Head of caudate nucleus (tissue), 42 donors: ENCODE measurements at places on chromosomes 6 and 20.
A peak's percentile ranks its signal among the peaks of the same experiment; 100 is the strongest.

GRCh38 chr6:137102851-137103492, 58.2 kb upstream of the IL20RA start:
- DNase-seq: no peak

- no peak for DNase-seq
Measured at GRCh38 chr6:107977283-107977682, 19.3 kb upstream of the SEC63 start.

DNA sequence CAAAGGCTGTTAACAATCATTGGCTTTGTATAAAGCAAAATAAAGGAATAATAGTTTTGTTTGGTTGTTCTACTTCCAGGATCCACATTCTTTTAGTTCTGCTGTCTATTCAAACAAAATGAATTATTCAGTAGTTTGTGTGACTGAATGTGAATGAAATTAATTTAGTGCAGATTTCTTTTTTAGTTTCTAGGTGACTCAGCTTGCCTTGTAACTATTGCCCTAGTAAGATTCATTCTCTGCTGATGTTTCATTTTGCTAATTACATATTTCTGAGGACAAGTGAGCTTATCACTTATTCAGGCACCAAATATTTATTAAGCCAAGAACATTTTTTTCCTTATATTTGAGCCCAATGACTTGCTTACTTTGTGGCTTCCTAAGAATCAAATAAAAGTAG, 46.5 kb upstream of the RIPOR2 start:
- DNase-seq: no peak

- DNase-seq: no peak
Measured at GRCh38 chr6:34383161-34383631, 9.3 kb downstream of the NUDT3 start.

DNA sequence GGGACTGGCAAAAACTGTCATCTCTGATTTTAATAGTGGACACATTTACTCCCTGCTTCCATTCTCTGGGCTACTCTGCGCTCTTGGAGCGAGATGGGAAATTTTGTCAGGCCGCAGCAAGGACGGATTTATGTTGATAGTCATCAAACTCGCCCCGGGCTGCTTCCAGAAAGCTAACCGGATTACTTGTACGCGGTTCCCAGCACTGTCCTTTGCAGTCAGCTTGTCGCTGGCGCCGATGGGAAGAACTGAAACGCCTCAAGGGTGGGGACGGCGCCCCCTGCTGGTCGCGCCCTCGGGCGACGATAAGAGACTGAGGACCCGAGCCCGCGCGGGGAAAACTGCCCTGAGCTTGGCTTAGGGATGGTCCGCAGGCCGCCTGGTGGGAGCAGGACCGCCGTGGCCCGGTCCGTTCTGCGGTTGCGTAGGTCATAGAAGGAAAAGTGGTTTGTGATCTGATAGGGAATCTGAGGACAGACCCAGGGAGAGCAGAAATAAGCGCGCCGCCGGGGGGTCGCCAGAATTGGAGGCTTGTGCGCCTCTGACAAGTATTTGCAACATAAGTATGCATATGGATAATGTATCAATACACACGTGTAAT, 984 bp upstream of the ABT1 start:
- peak; percentile 94 for DNase-seq

- no peak for DNase-seq
Measured at GRCh38 chr6:105591053-105591452, 188.2 kb upstream of the PREP start.

DNA sequence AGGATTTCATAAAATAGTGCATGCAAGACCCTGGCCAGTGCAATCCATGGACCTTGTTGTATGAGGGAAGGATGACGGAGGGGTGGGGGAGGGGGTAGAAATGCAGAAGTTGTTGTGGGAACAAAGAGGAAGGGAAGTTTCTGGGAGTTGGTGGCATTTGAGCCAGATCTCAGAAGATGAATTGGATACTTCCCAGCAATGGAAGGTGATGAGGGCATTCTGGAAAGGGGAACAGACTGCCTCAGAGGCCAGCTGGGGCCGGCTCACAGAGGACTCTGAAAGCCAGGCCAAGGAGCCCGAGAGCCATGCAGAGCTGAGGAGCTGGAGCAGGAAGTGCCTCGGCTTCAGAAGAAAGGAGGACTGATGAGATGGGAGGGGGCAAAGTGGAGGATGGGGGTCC, 2.7 kb downstream of the TMEM74B start:
- no peak for DNase-seq

GRCh38 chr20:14830466-14830865, 493.1 kb upstream of the FLRT3 start:
- DNase-seq: no peak

DNA sequence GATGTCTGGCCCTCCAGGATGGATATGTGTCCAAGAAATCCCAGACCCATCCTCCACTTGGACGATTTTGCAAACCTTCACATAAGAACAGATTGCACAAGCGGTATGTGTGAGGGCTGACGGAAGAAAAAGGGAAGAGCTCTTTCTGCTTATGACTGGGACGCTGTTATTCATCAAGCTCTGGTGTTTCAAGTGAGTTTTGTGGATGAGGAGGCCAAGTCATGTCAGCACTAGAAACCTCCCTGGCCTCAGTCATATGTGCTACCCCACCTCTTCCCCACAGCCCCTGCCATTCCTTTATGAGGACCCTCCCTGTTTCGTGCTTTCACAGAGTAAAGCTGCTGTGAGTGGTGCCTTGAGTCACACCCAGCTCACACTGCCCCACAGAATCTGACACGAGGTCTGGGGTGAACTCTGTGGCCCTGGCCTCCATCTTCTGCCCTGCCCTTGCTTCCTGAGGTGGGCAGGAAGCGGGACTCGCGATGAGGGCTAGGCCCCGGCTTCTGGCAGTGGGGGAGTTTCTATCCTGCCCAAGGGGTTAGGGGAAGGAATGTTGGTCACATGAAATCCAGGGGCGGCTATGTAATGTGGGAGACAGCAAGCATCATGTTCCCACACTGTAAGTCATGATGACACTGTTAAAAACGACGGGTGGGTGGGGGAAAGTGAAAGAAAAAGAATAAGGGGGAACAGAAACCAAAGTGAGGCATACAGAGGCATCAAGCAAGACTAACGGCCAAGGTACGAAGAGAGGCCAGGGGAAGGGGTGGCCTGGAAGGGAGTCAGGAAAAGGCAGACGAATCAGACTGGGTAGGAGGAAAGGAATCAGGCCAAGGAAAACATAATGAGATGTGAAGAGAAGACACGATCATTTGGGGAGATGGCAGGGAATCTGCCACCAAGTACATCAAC, 78.1 kb downstream of the PRDM1 start:
- peak; percentile 26 for DNase-seq

GRCh38 chr20:44691424-44692423, 23.4 kb upstream of the CCN5 start:
- DNase-seq: no peak

DNA sequence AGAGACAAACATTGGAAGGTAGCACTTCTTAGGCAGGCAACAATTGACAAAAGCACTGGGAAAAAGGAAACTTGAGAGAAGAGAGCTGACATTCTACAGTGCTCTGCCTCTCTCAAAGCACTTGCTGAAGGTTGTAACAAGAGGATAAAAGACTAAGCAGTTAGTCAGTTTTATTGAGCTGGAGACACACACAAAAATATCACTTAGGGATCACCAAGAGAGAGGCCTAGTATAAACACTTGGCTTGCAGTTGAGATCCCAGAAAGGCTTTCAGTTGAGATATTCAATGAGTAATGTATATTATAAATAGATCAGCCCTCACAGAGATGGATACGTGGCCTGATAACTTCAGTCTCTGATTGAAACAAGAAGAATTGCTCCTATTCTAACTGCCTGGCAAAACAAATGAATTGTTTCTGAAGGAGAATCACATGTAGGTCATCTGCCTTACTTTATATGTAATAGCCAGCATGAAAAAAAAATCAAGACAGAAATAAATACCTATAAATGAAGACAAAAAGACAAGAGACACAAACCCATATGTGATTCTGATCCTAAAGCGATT, 747.2 kb upstream of the MAN1A1 start:
- no peak for DNase-seq

- no peak for DNase-seq
Measured at GRCh38 chr20:50041246-50041873, 58.6 kb downstream of the SNAI1 start.

DNA sequence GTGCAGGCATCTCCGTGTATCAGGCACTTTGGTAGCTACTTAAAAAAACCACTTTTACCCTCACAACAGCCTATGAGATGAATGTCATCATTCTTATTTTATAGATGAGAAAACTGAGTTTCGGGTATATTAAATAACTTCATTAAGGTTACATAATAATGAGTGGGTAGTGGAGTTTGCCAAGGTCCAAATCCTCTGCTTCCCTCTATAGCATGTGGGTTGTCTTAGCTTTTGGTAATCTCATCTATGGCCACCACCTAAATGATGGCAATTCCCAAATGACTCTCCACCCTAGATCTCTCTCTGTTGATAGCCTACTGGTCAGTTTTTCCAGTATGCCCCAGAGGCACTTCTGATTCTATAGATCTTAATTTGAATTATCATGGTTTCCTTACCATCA, 3.7 kb upstream of the RNF144B start:
- DNase-seq: no peak

DNA sequence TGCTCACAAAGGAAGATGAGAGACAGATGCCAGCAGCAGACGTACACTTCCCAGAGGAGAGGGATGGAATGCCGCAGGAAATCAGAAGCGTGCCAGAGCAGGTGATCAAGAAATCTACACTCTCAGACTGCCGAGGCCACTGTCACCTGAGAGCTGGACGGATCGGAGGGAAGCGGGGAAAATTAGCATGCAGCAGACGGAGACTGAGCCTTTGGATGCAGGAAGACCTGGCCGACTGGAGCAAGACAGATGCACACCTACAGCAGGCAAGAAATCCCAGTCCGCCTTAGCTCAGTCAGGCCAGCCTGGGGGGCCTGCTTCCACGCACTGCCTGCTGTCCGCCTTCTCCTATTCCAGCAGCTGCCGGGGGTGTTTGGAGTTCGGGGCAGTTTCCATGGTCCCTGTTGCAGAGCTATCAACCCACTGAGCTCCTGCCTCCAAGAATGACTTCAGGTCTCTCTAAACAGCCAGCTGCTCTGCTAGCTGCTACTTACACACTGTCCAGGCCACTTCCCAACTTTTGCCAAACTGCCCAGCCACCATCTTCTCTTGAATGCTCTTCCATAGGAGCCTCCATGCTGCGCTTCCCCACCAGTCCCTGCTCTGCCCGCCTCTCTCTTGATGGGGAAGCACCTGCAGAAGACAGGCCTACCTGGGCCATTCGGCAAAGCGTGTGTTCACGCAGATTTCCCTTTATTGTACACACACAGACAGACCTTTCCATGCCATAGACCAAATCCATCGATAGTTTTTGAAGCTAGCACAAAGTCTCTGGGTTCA, 368.5 kb downstream of the ZFAND3 start:
- DNase-seq: no peak

GRCh38 chr6:4740032-4740431, 36.2 kb upstream of the CDYL start:
- no peak for DNase-seq

GRCh38 chr20:35151736-35152135, 4.6 kb upstream of the EDEM2 start:
- no peak for DNase-seq

DNA sequence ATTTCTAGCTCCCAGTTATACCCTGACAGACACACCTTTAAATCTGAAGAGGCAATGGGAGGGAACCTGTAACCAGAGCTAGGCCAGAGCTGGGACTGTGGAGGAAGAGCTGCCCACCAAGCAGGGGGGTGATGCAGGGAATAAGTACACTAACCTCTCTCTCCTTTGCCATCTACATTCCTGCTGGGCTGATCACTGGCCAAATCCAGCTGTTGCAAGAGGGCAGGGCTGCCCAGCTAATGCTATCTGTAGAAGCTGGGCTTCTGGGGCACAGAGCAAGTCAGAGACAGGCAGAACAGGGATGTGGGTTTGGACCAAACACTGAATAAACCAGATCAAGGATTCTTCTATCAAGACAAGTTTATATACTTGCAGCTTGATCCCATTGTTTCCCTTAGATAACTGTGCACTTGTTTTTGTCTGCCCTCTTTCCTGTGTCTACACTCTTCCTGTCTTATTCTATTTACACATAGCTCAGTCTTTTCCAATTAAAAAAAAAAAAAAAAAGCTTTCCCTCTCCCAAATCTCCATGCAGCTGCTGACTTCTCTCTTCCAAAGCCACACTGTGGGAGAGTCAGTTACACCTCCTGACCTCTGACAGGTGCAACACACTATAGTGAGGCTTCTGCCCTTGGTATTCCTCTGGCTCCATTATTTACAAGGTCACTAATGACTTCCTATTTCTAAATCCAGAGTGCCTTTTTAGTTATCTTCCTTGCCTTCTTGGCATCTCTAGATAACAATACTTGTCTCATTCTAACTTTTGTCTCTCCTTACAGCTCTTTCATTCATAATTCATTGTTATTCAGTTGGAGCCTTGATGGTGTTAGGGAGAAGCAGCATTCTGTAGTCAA, 43.7 kb downstream of the TRIM38 start:
- DNase-seq: no peak

GRCh38 chr6:56406276-56407269, 159.2 kb upstream of the COL21A1 start:
- no peak for DNase-seq

DNA sequence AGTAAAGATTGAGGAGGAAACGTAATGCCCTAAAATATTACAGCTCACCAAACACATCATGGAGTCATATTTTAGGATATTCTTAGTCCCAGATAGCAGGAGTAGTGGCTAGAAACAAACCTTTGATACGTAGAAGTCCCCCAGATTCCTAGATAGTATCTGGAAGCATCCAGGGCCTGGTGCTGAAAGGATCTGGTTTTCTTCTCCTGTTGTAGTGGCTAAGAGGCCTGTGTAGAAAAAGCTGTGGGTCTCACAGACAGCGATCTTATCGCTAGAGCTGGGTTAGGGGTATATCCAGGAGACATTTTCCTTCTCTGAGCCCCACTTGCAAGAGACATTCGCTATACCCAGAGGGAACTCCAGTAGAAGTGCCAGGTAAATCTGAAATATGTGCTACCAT, 139.9 kb downstream of the KCNQ5 start:
- DNase-seq: no peak

GRCh38 chr20:57708694-57709673, 831 bp downstream of the PMEPA1 start:
- no peak for DNase-seq

GRCh38 chr20:45909817-45910669, 1.9 kb downstream of the PLTP start:
- DNase-seq: no peak

GRCh38 chr6:38591439-38591838, 48.3 kb downstream of the BTBD9 start:
- DNase-seq: no peak

- DNase-seq: peak; percentile 41
Measured at GRCh38 chr6:153129873-153130514, 1.1 kb downstream of the RGS17 start.

DNA sequence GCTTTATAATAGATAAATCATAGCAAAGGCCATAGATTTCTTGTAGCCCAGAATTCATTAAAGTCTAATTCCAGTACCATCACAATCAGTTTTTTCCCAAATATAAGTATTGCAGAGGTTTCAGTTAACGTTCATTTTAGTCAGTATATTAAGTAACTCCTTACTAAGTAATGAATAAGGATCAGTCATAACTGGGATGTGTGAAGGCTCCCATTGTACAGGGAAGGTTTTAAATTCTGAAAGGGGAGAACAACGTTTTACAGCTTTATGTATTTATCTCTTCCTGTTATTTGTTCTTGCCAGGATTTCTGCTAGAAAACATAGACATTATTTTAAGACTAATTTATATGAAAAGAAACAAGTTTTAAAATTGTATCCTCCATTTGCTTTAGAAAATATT, 215.5 kb upstream of the LAMP5 start:
- no peak for DNase-seq

- no peak for DNase-seq
Measured at GRCh38 chr6:153150752-153151440, 19.8 kb upstream of the RGS17 start.

- DNase-seq: no peak
Measured at GRCh38 chr6:29596381-29596900, 11.5 kb downstream of the OR2H2 start.
